RPMI7951 (cell line): ENCODE measurements at places on chromosomes 1 and 21.

GRCh38 chr1:76037324-76037723, 37.2 kb upstream of the ST6GALNAC3 start:
- DNase-seq: no peak

DNA sequence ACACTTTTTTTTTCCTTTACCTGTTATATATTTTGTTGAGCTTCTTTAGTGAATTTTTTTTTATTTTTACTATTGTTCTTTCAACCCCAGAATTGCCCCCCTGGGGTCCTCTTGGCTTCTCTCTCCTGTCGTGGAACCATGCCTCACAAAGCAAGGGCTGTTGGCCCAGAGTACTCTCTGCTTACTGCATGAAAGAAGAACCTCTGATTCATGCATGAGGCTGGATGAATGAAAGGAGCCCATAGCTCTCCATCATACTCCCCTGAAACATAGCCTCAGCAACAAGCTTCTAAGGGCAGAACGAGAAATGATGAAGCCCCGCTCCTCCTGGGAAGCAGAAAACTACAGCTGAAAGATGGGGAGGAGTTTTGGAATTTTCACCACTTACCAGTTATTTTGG, 1441.0 kb downstream of the BRINP3 start:
- DNase-seq: no peak

DNA sequence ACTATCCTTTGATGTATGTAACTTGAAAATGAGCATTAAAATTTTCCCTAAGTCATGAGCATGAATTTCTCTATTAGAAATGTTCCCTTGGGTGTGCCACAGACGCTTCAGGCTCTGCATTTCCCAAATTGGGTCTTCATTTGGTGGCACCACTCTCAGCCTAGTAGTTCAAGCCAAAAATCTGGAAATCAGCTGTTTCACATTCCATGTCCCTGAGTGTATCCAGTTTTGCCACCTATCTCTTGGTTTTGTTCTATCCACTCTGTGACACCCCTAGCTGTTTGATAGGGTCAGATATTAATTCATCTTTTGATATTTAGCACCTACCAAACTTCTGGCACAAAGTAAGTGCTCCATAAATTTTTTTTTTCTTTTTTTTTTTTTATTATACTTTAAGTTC, 89.5 kb upstream of the DPH5 start:
- DNase-seq: no peak

DNA sequence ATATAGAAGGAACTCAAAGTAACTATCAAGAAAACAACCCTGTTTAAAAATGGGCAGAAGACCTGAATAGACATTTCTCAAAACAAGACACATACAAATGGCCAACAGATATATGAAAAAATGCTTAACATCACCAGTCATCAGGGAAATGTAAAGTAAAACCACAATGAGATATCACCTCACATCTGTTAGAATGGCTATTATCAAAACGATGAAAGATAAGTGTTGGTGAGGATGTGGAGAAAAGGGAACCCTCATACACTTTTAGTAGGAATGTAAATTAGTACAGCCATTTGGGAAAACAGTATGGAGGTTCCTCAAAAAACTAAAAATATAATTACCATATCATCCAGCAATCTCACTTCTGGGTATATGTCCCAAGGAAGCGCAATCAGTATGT, 3.0 kb downstream of the CTSS start:
- no peak for DNase-seq

DNA sequence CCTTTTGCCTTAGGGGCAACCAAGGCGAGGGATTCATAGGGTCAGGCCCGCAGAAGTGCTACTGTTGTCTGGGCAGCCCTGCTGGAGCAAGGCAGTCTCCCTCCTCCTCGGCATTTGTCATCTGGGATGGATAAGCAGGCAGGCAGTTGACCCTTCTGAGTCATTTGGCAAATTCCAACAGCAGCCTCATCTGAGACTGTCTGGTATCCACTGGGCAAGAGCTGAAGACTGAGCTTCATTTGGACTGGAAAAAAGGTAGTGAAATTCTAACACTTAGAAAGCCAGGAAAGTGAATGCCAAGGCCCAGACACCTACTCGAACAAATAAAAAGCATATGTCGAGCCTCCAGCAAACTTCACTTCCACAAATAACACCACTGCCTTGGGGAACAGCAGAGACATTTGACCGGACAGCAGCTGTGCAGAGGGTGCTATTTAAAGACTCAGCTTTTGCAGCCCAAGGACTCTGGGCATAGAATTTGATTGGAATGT, 4.0 kb upstream of the ZBTB40 start:
- peak; percentile 96 for DNase-seq

GRCh38 chr1:63023171-63023570, 239.2 kb downstream of the ATG4C start:
- DNase-seq: no peak

DNA sequence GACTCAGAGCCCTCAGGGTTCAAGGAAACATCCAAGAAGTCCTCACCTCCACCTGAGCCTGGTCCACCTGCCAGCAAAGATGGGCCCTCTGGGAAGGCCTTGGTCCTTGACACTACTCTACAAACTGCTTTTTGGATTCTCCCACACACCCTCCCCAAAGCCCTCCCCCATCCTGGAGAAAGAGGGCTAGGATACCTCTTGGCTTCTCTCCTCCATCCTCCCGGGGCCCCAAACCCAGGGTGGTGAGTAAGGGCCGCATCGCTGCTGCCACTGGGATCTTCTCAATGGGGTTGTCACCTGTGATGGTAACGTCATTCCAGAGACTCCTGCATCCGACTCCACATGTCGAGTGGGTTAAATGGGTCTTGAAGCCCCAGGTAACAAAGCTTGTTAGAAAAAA, 26.6 kb downstream of the MATN1 start:
- no peak for DNase-seq

DNA sequence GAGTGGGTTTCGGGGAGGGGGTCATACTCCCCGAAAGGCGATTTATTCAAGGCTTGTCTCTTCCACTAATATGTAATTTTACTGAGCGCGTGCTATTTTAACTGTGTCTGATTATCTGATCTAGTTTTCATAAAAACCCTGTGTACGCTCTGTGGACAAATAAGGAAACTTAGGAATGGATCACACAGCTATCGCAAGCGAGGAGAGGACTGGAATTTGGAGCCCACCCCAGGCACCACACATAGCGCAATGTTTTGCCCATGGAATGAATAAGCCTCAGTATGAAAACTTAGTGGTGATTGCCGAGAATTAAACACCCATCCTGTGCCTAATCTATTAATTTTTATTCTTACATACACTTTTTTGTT, 9.8 kb upstream of the RAB42 start:
- no peak for DNase-seq

DNA sequence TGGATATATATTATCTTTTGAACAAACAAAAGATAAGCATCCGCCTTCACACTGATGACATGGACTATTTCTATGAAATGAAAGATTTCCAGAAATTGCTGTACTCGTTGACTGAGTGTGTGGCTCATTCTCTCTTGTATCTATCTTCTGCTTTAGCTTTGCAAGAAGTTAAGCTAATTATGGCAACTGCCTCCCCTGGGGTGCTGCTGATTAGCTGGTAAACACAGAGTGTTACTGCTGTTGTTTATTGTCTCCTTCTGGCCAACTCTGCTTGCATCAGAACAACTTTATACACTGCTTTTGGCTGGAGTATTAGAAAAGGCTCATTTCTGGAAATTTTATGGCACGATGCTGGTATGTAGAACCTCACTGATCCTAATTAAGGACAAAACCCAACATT, 95.6 kb upstream of the SNX7 start:
- no peak for DNase-seq

DNA sequence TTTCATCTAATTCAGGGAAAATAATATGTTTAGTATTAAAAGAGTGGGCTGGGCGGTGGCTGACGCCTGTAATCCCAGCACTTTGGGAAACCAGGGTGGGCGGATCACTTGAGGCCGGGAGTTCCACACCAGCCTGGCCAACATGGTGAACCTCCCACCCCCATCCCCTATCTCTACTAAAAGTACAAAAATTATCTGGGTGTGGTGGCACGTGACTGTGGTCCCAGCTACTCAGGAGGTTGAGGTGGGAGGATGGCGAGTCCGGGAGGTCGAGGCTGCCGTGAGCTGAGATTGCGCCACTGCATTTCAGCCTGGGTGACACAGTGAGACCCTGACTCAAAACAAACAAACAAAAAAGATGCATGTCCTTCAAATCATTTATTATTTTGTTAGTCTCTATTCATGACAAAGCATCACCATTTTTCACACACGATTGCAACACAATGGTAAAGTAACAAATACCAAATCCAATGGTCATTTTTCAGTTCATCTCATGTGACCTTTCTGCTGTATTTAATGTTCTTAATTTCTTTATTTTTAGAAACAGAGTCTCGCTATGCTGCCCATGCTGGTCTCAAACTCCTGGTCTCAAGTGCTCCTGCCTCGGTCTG, 1.0 kb downstream of the MSH4 start:
- DNase-seq: no peak

DNA sequence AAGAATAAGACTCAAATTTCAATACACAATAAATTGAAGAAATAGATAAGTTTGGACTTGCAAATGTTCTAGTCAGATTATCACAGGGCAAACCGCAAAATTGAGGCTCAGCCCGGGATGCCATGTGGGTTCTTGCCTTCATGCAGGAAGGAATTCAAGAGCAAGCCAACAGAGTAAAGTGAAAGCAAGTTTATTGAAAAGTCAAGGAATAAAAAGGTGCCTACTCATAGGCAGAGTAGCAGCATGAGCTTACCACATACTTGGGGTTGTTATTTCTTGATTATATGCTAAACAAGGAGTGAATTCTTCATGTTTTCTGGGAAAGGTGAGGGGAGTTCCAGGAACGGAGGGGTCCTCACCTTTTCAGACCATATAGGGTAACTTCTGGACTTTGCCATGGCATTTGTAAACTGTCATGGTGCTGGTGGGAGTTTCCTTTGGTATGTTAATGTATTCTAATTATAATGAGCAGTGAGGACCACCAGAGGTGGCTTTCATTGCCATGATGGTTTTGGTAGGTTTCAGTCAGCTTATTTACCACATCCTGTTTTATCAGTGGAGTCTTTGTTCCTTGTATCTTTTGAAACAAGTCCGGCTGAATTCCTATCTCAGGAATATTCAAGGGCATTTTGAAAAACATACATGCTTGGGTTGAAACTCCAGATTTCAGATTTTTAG, 2.0 kb upstream of the OR2AK2 start:
- DNase-seq: peak; percentile 15

DNA sequence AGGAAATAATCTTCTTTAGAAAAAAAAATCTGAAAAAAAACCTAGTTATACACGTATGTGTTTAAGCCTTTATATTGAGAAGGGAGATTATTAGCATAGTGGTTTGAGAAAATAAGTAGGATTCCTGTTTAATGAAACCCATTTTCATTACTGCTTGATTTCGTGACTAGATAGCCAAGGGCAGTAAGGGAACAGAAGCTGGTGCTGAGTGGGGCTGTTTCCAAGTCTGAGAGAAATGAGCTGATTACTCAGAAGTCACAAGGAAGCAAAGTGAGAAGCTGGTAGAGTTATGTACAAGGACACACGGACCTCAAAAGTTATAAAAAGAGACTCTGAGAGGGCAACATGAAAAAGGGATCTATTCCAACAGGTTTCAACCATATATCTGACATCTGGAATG, 256.5 kb downstream of the TTLL7 start:
- DNase-seq: no peak

- no peak for DNase-seq
Observed at GRCh38 chr1:196078691-196079090, 529.5 kb downstream of the KCNT2 start.

DNA sequence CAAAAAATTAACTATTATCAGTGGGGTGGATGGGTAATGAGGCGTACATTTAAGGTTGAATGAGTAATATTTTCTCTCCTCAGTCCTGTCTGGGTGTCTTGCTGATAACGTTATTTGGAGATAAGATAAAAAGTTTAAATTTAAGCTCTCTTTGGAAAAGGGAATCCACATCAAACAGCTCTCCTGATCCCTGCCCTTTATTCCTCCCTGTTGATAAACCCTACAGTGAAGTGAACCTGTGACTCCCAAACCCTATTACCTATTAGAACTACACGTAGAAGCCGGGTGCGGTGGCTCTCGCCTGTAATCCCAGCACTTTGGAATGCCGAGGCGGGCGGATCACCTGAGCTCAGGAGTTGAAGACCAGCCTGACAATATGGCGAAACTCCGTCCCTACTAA, 9.9 kb upstream of the GPR161 start:
- no peak for DNase-seq

DNA sequence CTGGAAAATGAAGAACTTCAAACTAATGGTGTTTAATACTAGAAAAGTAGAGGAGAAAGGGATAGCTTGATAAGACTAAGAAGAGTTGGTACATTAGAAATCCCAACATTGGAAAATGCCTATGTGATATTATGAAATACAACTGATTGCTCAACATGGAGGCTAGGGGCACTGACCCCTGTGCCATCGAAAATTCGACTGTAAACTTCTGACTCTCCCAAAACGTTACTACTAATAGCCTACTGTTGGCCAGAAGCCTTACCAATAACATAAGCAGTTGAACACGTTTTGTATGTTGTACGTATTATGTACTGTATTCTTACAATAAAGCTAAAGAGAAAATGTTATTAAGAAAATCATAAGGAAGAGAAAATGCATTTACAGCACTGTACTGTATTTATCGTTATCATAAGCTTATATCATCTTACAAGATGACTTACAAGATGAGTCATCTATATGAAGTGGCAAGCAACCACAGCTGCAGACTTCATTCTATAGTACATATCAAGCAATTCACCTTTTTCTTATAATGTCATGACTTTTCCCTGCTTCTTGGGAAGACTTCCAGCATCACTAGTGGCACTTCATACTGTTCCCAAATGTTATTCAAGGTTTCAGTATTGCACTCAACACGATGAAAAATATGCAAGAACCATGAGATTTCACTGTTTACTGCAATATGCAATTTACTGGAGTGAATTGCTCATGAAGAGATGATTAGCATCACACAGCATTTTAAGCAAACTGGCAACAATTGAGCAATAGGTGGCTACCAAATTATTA, 12.9 kb upstream of the CTSK start:
- DNase-seq: no peak

DNA sequence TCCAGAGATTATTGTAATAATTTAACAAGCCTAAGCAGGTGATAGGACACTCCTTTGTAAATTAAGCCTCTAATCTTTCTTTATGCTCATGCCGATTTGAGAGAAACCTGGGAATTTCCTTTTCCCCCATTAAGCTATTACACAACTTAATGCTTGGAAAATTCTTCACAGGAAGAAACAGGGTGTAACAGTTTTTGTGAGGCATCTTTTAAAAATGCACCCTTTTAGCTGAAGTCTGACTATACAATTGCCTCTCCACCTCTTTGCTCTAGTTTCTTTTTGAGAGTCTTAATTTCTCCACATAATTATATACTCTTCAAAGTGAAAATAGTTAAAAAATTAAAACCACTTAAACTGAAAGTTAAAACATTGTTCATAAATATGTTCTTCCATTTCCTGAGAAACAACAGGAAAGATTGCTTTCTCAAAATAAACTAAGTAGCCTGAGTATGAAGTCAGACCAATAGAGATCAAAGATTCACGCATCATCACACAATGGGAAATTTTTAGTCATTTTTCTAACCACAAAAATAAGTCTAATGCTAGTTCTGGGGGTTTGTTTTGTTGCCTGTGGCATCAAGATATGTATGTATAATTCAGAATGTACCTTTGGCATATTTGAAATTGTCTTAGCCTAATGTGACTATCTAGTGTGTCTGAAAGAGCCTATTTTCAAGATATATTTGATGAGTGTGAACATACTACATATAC, 34.7 kb downstream of the LRRC8D start:
- peak; percentile 25 for DNase-seq

GRCh38 chr1:77509051-77509492, 173.4 kb downstream of the ZZZ3 start:
- DNase-seq: peak; percentile 9
